ENCODE measurements at places on chromosomes 11 and 22.

- DNase-seq, result no peak
Measured at GRCh38 chr22:26585104-26585790, 4.7 kb downstream of the TPST2 start.

- no peak for DNase-seq
Measured at GRCh38 chr11:20011307-20011951, 148.8 kb downstream of the DBX1 start.

DNA sequence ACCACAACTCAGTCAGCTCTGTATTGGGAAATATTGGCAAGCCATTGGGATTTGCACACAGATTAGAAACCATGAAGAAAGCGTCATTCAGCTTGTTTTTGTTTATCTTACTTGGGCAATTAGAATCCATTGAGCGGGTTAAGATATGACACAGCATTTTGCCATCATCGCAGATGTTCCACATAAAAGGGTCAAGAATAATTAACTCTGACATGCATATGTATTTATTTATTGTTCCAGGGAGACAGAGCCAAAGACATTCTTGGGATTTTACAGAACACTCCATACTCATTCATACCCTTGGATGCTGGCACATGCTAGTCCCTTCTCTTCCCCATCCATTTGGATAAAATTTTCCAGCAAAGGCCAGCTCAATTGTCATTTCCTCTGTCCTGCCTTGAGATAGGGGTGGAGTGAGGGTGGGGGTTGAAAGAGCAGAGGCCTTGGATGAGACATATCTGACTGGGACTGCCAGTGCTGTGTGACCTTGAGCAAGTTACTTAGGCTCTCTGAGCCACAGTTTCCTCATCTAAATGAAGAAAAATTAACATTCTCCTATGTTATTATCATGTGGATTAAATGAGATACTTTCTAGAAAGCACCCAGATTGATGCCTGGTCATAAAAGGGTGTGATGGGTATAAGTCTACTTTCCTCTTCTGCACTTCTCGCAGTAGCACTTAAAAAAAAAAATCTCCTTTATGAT is 179.7 kb downstream of the RRAS2 start:
- DNase-seq, result no peak

DNA sequence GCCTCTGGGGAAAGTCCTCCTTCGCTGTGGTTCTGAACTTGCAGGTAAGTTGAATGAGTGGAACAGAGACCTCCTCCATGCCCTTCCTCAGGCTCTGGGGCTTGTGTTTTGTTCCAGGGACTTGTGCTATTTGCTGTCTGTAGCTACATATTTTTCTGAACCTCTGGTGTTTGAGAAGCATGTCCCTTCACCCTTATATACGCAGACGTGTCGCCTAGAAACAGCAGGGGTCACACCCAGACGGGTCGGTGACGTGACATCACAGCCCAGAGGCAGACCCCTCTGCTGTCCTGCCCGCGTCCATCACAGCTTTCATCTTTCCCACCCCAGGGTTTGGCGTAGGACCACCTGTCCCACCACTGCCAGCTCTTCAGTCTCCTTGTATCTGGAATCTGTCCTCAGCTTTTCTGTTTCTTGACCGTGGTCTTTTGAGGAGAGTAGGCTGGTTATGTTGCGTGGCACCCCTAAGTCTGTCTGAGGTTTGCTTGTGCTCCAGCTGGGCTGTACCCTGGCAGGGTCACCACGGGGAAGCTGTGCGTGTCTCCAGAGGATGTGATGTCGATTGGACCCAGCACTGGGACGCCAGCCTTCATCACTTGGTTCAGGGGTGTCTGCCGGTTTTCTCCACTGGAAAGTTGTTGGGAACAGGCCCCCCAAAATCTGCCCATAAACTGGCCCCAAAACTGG is 13.4 kb upstream of the MUC5B start:
- DNase-seq, result no peak

- no peak for DNase-seq
Measured at GRCh38 chr11:69881467-69882269, 62.5 kb upstream of the FGF3 start.

DNA sequence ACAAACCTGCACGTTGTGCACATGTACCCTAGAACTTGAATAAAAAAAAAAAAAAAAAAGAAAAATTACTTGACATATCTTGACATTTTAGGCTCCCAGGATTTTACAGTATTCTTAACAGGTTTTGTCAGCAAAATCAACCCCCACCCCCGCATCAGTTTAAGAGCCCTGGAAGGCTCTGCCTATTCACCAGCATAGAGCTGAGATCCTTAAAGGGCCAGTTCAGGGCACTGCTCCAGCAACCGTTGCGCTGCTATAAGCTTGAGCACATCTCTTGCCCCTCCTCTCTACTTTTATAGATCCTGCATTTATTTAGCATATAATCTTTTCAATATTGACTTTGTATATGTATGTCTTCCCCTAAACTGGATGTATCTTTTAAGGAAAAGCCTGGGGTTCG is 697 bp upstream of the PAFAH1B2 start:
- DNase-seq, result peak; percentile 33

GRCh38 chr11:41836431-41836830 is 377.0 kb upstream of the LRRC4C start:
- no peak for DNase-seq

- no peak for DNase-seq
Measured at GRCh38 chr11:70153133-70153727, 49.9 kb upstream of the FADD start.

DNA sequence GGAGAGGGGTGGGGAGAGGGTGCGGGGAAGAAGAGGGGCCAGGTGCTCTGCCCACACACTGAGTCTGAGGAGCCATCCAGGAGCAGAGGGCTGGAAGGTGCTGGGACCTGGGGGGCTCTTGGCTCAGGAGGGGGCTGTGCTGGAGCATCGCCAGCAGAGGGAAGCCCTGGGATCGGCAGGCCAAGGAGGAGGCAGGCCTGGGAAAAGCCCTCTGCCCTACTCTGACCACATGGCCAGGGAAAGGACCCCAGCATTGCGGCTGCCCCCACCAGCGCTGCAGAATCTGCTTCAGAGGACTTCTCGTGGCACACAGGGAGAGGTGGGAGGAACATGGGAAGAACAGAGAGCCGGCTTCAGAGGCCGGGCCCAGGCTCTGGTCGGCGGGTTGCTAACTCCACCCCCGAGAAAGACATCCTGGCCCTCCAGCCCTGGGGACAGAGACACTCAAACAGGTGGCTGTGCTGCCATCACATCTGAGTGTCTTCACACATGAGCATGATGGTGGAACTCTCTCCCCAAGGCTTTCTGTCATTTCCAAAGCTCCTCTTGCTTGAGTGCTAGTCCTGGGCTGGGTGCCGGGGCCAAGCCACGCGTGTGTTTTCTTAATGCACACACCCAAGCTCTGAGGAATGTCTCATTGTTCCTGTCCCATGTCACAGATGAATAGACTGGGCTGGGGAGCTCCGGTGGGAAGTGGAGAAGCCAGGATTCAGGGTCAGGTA is 1378.0 kb downstream of the BRD1 start:
- no peak for DNase-seq

Measured in naive thymus-derived CD8-positive, alpha-beta T cell (primary cell).